Stimulated activated CD8-positive, alpha-beta memory T cell treated with anti-CD3 and anti-CD28 coated beads, Interleukin-15, amount 100 ng/mL, for 24 hours (primary cell): ENCODE measurements at places on chromosomes 12 and 14.

GRCh38 chr14:25042362-25043299, 7.3 kb downstream of the STXBP6 start:
- no peak for DNase-seq

- no peak for DNase-seq
Observed at GRCh38 chr14:33369041-33369440, 430.4 kb downstream of the NPAS3 start.

DNA sequence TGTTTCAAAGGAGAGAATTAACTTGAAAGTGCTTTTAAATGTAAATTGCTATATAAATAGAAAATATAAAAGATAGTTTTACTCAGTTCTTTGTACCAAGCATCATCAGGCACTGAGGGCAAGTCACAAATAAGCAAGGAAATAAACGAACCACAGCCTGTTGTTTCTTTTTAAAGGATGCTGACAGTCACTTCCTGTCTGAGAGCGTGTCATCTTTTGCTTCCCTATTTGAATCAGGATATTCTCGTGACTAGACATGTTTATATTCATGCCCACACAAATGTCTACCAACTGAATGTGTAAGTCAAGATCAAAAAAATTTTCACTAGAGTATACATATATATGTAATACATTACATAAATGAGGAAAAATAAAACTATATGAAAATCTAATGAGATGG, 31.4 kb upstream of the SLC2A13 start:
- DNase-seq, result no peak

DNA sequence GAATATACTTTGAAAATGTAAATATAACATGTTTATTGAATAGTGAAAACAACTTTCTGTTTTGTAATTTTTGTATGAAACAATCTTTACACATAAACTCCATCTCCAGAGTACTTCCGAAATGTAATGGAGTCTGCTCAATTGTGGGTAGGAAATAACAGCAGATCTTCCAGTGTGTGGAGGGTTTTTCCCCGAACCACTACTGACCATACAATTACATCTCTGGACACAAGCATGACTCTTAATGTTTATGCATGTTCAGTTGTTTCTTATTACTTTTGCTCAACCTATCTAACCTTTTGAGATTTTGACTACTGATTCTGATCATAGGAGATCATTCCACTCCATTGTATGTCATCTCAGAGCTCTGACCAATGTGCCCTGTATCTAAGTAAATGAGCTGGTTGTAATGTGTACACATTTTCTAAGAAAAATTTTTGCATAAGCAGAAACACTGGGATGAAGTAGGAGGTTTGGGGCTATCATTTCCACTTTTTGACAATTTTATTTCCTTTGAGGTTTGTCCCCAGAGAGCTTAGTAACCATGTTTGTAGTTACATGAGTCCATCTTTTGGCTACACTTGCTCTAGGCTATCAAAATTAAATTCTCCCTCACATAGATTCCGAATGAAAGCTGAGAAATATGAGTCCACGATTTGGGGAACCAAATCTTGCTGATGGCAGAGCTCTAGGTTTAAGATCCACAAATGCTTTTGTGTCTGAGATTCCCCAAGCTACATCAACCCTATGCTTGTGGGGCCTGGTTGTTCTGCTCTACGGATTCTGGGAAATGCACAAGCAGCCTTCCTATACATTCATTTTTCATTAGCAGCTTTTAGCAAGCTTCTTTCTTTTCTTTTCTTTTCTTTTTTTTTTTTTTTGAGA, 21.4 kb upstream of the CLEC4D start:
- no peak for DNase-seq

DNA sequence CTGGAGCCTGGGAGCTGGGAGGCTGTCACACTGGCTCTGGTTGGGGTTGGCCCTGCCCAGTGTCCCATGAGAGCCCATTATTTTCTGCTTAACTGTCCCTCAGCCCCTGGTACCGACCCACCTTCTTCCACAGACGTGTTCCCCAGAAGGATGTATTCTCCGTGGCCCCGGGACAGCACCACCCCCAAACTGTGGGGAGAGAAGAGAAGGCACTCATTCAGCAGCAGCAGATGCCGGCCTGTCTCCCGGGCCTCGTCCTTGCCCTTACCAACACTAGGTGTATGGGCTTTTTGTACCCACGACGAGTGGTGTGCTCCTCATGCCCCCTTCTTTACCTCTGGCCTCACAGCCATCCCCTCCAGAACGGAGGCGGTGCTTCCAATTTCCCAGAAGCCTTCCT, 38.1 kb downstream of the LRTM2 start:
- no peak for DNase-seq

DNA sequence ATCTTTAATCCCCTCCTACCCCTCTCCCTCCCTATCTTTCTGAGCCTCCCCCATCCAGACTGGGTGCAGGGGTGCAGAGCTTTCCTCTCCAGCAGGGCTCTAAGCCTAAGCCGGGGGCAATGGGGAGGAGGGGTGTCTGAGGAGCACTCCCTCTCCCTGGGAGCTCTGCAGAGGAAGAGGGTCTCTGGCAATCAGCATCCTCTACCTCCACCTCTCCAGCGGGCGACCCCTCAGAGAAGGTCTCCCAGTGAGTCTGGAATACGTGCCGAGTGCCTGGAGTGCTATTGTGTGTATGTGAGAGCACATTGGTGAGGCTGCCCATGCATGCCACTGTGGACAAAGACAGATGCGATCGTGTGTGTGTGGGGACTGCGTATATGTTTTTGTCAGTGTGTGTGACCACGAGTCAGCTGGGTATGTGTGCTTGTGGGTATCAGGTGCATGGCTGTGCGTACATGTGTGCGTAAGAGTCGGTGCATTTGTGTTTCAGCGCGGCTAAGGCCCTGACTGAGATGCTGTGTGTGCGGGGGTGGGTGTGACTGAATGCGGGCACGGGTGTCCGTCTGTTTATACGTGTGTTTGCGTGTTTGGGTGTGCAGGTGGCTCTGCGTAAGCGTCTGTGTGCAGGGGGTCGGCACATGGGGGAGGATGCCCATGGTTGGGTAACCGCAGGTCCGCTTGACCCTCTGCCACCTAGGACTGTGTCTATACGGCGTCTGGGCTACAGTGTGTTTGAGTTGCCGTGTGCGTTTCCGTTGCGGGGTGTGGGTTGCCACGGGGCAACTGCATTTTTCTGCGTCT, 905 bp upstream of the DLK1 start:
- no peak for DNase-seq
